Fibroblast of villous mesenchyme (primary cell): ENCODE measurements at places on chromosomes 5 and 9.

DNA sequence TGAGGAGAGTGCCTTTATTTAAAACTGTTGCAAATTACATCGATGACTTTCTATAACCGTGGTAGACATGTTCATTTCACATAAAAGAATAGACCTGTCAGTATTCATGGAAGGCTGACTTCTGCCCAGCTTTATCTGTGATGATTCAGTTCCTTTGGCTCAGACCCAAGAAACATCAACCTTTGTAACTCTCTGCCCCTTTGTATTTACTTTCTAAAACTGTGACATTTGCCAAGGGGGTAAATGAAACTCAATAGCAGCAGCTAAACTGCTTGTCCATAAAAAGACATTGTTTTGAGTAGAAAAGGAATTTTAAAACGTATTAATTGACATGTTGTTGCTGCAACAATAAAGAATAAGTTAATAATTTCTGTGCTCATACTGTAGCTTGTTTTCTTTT is 137.8 kb upstream of the ANKH start:
- DNase-seq: peak; percentile 76

DNA sequence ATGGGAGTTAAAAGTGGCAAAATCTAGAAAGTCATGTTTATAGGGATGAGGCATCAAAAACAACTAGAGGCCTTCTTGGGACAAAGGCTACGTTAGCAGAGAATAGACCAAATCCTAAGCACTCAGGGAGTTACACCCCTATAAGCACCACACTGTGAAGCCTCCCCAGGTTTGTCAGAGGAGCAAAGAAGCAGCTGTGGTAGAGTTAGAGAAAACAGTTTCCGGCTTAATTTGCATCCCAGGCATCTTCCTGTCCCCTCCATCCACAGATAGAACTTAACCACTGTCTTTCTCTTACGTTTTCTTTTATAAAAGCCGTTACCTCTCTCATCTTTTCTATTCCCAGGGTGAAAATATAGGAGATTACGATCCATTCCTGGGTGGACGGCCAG is 188.6 kb upstream of the KLF9 start:
- DNase-seq: no peak

DNA sequence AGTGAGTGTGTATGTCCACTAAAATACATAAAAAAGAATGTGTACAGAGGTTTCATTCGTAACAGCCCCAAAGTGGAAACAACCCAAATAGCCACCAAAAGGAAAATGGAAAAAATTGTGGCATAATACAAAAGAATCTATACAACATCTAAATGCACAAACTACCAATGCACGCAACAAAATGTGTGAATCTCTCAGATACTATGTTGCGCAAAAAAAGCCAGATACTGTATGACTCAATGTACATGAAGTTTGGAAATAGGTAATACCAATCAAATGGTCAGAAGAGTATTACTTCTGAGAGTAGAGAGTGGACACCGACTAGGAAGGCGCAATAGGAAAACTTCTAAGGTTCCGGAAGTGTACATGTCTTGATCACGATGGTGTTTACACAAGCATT is 2.4 kb downstream of the XPA start:
- DNase-seq: no peak

DNA sequence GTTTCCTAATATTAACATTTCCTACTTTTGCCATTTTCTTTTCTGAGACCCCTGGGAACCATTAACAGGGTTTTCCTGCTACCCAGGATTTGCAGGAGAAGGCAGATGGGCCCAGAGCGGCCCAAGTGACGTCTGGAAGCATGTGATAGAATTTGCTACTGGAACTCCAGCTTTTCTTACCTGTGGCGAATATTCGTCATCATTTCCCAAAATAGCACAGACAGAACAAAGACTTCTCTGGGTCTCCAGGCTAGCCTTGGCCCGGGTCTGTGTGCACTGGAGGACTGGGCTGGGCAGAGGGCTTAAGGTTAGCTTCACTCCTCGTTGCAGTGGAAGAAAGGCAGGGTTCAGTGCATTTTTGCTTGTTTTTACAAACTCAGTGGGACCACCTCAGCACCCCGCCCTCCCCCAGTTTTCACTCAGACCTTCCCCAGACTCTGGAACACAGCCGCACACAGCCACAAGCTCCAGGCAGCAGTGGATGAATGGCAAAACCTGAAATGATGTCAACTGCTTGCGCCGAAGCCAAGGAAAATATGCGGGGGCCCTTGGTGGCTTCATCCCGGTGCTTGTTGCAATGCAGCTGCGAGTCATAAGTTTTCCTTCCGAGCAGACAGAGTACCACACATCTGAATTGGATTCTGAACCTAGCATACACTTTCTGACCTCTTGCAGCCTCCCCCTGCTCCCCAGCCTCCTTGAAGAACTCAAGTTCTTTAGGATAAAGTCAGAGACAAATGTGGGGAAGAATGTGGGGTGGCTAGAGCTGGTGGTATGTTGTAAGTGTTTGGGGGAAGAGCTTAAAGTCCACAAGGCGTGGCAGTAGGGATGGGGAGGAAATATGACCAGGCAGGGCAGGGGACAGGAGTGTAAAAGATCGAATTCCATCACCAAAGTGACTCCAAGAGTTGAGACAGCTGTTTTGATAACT is 586.0 kb downstream of the CCDC171 start:
- peak; percentile 80 for DNase-seq

DNA sequence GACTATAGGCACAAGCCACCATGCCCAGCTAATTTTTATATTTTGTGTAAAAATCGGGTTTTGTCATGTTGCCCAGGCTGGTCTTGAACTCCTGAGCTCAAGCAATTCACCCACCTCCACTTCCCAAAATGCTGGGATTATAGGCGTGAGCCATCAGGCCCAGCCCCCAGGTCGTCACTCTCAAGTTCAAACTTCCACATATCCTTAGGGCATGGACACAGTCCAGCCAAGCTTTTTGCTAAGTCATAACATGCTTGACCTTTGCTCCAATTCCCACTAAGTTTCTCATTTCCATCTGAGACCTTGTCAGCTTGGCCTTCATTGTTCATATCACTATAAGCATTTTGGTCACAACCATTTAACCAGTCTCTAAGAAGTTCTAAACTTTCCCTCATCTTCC is 43.9 kb upstream of the ARAP3 start:
- peak; percentile 29 for DNase-seq

- no peak for DNase-seq
Observed at GRCh38 chr5:57302164-57302563, 128.3 kb downstream of the GPBP1 start.

DNA sequence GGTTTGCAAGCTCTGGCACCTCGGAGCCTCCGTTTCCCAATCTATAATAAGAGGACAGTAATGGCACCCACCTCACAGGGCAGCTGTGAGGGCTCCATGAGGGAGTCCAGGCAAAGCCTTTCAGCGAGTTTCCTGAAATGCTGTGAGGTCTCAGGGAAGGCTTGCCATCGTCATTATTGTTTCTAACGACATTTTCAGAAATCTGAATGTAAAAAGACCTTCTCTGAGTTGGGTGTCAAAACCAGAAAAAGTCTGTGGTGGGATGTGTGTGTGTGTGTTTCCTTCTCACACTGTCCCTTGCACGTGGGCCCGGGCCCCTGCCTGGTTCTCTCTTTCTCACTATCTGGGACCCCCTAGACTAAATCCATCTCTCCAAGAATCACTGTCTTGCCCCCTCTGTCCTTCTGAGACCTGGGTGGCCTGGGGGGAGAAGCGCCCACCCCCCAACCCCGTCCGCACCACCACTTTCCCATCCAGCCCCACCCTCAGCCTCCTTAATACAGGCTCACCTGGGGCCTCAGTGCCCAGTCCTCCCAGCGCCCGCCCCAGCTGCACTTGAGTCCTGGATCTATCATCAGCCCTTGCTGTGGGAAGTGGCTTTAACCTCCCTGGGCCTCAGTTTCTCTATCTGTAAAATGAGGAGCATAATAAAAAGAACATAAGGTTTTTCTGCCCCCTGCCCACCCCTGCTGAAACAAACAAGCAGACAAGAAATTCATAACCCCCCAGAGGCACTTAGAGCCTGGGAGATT is 180.3 kb downstream of the C9orf50 start:
- DNase-seq: no peak

GRCh38 chr9:124231095-124231737 is 26.5 kb upstream of the NEK6 start:
- DNase-seq: no peak

DNA sequence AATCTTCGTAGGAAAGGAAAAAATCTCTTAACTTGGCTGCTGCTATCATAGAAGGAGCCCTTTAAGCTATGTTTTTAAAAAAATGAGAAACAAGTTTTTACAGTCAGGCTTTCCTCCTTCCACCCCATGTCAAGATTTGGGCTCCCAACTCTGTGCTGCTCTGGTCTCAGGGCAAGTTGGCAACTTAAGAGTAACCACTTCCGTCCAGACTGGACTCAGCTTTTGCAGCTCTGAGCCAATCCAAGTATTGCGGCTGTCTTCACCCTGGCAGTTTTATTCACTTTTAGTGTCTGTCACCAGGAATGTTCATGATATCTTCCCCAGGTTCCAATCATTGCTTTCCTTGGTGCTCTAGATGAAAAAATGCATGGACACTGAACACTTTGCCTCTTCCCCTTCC is 115.9 kb upstream of the GAS1 start:
- no peak for DNase-seq

GRCh38 chr5:175830586-175831300 is 40.6 kb upstream of the CPLX2 start:
- no peak for DNase-seq

DNA sequence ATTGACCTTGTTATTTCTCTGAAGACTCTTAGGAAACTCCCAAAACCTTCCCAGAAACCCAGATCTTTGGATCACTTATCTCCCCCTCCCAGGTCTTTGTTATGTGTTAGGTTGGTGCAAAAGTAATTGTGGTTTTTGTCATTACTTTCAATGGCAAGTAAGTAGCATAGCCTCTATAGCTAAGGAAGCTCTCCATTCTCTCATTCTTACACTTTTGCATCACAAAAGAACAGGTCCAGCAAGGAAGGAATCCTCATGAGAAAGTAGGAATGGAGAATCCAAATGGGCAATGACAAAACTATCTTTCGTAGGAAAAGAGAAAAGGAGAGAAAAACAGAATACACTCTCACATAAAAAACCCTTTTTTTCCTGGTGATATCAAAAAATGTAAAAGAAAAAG is 81.3 kb upstream of the ELAVL2 start:
- DNase-seq: no peak

GRCh38 chr9:98391867-98392266 is 136.4 kb upstream of the TBC1D2 start:
- no peak for DNase-seq

GRCh38 chr9:94159069-94159939 is 75.0 kb downstream of the PTPDC1 start:
- DNase-seq: peak; percentile 68

- DNase-seq: peak; percentile 4
Observed at GRCh38 chr5:137758715-137759306, 4.6 kb upstream of the HNRNPA0 start.
